ENCODE measurements at places on chromosomes 3 and 15.

- DNase-seq = no peak
These were observed 12.0 kb upstream of the RASGRF1 start for GRCh38 chr15:79102595-79102994.

DNA sequence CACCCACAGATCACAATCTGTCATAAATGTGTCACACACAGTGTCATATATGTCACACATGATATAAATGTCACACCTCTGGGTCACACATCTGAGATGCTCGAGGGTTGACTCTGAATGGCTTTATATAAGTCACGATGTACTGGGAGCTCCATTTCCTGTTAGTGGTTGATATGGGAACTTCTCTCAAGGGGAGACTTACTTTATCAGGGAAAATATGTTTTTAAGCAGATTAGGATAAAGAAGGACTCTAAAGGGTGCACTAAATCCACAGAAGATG, 83.9 kb upstream of the MEF2A start:
- DNase-seq = no peak

GRCh38 chr3:195105389-195105788, 165.6 kb downstream of the XXYLT1 start:
- DNase-seq = no peak

DNA sequence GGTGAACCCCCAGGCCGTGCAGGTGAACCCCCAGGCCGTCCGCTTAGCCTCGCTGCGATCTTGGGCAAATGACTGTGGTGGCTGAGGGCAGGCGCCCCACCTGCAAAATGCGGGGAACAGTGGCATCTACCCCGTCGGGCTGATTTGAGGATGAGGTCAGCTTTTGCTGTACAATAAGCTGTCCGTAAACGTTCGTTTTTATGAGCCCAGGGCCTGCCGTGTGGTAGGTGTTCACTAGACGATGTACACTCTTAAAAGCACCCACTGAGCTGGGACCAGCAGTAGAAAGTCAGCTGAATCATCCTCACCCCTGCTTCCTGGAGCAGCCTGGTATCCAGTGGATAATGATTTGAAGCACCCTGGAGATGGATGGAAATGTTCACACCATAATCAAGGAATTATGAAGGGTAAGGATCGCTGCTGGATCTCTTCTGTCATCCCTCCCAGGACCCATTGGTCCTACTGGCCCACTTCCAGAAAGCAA, 943 bp upstream of the PCSK6 start:
- DNase-seq = no peak

DNA sequence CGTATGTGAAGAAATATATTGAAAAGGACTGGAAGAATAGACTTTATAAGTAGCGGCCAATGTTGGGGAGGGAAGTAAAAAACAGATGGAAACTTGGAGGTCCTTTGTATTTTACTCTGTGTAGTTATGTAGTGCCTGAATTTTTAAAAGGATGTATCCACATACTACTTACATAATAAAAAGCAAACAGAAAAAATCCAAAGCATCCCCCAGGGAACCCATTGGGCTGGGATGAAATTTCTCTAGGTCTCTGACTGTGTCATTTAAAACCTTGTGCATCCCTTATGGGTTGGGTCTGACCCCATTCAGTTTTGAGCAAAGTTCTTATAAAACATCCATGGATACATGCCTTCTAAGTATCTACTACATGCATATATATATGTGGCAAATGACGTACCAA, 141.1 kb downstream of the NR1D2 start:
- DNase-seq = no peak

GRCh38 chr15:57215881-57216280, 160.4 kb upstream of the CGNL1 start:
- DNase-seq = no peak

GRCh38 chr3:58366699-58367098, 34.0 kb downstream of the PXK start:
- DNase-seq = no peak

DNA sequence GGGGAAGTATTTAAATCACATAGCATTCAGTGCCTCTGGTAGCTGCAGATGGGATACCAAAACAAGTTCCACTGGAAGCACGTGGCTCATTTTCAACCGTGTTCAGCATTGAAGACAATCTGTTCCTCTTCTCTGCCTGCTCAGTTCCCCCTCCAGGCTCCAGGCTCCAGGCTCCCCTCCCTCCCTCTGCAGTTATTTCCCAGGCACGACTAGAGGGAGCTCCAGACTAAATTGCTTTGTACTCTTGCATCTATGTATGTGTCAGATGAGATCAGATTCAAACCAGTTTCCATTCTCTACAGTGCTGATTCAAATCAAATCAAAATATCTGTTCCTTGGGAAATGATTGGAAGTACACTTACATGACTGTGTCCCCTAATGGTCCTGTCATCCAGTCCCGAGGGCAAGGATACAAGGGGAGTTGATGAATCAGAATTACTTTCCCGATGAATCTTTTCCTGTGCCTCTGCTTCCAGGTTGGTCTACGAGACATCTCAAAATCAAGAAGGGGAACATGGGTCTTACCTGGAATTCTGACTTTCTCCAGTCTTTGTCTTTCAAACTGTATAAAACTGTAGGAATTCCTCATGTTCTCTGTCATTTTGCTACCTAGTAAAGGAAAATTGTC, 600.5 kb downstream of the EDEM1 start:
- peak; percentile 35 for DNase-seq

- no peak for DNase-seq
These were observed 45.4 kb downstream of the DAZL start for GRCh38 chr3:16559653-16560365.

DNA sequence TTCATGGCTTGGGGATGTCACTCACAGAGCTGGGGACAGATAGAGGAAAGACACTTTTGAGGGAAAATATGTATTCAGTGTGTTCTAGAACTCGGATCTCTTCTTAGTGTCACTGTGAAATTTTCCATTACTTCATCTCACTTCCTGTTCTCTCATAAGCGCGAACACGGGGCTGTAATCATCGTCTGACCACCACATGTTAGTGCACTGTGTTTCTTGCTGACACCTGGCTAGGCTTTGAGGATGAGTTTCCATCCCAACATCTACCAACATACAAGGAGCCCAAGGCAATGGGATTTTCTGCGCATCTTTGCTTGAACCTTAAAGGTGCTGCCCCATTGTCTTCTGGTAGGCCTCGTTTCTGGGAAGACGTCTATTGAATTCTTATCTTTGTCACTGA, 84.0 kb downstream of the LIPC start:
- no peak for DNase-seq

GRCh38 chr3:115549071-115549470, 74.2 kb upstream of the GAP43 start:
- DNase-seq = no peak

- no peak for DNase-seq
These were observed 218.6 kb upstream of the LRRFIP2 start for GRCh38 chr3:37392957-37393356.

DNA sequence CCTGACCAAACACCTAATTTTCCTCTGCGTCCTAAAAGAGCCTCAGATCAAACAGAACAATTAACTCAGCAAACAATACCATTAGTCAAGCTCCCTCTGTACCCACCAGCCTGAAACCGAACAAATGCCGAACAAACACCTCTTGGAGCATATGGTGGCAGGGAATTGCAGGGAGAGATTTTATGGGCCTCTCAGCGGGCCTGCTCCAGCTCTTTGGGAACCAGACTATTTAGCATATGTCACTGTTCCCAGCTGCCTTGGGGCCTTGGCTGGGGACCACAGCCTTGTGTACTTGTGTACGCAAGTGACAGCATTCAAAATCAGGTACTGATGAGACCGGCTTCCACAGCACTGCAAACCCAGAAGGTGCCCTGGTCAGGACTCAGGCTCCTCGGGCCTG, 388.8 kb upstream of the PPP2R3A start:
- no peak for DNase-seq

- no peak for DNase-seq
These were observed 79.6 kb downstream of the CRYGS start for GRCh38 chr3:186464424-186465093.

DNA sequence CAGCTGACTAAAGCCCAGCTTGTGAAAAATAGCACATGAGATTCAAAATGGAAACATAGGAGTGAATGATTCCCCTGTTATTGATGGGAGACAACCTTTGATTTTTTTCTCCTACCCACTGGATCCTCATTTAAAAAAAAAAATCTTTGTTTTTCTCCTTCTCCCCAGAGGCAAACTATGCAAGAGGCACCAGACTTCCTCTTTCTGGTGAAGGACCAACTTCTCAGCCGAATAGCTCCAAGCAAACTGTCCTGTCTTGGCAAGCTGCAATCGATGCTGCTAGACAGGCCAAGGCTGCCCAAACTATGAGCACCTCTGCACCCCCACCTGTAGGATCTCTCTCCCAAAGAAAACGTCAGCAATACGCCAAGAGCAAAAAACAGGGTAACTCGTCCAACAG, 2.6 kb downstream of the CACNA1D start:
- no peak for DNase-seq

GRCh38 chr3:38002291-38002876, 11.8 kb downstream of the VILL start:
- DNase-seq = no peak

- no peak for DNase-seq
These were observed 614.3 kb downstream of the DIPK2A start for GRCh38 chr3:144585953-144586352.

DNA sequence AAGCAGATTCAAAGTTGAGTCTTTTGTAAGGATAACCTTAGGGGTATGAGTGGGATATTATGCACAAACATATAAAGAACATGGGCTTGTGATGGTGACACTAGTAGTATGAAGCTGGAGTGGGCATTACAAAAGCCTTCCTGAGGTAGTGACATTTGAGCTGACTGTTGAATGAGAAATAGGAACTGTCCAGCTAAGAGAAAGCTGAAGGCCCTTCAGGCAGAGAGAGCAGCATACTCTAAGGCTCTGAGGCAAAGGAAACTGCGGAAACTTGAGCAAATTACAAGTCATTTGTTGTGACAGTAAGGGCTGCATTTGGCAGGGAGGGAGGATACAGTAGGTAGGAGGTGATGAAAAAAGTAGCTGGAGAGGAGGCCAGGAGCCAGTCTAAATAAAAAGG, 190.7 kb upstream of the CD96 start:
- peak; percentile 18 for DNase-seq
